ENCODE measurements at places on chromosomes 4 and X.

DNA sequence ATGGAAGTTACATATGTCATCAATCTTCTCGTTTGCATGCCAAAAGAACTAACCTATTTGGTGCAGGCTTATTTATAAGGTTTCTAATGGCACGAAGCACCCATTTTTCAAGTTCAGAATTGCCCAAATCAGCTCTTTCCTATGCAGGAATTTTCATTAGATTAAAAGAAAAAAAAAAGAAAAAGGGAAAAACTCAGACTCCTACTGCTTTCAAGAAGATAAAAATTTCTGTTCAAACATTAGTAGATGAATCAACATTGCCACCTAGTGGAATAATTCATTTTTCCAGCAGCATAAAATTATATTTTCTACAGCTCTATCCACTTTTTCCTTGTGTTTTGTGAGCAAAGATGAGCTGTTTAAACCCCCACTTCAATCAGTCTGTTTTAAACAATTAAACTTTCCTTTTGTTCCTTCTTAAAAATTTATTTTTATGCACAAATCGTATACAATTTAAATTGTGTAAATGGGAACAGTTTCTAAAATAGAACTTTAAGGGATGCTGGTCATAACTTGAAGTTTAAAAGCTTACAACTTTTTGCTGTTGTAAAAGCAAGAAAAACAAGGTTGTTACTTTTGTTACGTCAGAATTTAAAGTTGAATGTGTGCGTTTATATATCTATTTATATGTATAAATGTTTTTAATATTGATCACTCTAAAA lies 309.9 kb downstream of the ARAP2 start:
- peak; percentile 1 for DNase-seq

DNA sequence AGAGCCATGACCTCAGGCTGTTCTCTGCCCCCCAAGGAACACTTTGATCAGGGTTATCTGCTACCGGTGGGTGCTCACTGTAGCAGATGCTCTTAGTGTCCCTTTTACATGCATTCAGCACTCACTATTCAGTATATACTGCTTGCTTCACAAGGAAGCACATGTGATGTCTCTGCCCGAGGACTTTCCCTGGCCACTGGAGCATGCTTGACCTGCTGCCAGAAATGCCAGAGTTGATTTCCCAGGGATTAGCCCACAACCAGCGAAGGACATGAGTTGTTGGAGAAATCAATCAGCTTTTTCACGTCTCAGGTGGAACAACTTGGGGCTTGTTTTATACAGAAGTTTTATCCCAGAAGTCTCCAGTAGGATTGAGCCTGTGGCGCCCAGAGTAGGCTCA lies 51.2 kb upstream of the RPS6KA3 start:
- DNase-seq: no peak

GRCh38 chr4:152073351-152074087 lies 312.7 kb upstream of the GATB start:
- no peak for DNase-seq

GRCh38 chrX:141791856-141792255 lies 46.3 kb upstream of the MAGEC3 start:
- no peak for DNase-seq

DNA sequence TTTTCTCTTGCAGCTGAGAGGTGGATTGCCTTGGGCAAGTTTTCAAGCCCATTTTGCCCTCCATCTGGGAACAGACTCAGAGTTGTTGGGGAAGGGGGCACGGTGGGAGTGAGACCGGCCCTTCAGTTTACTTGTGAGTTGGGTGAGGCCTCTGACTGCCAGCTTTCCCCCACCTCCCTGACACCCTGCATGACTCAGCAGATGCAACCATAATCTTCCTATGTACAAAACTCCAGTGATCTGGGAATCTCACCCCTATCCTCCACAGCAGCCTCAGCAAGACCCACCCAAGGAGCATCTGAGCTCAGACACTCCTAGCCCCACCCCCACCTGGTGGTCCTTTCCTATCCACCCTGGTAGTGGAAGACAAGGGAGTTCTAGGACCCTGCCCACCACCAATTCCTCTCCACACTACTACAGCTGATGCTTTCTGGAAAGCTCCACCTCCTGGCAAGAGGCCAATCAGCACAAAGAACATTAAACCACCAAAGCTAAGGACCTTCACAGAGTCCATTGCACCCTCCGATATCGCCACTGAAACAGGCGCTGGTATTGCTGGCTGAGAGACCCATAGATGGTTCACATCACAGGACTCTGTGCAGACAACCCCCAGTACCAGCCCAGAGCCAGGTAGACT lies 99.4 kb upstream of the STK26 start:
- DNase-seq: no peak

DNA sequence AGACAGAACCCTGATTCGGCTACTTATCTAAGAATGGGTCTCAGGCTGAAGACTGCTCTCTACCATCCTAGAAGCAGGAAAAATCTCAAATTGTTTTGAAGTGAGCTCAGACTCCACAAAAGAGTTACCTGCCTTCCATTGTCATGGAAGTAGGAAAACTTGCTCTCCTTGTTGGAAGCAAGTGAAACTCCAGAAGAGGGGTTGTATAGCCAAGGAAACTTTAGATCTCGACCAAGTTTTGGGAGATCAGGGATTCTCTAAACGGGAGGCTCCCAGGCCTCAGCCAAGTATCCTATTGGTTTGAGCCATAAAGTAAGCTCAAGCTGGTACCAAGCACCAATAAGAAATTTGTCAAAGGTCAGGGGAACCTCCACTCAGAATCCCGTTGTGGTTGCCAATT lies 9.2 kb upstream of the FHDC1 start:
- no peak for DNase-seq

DNA sequence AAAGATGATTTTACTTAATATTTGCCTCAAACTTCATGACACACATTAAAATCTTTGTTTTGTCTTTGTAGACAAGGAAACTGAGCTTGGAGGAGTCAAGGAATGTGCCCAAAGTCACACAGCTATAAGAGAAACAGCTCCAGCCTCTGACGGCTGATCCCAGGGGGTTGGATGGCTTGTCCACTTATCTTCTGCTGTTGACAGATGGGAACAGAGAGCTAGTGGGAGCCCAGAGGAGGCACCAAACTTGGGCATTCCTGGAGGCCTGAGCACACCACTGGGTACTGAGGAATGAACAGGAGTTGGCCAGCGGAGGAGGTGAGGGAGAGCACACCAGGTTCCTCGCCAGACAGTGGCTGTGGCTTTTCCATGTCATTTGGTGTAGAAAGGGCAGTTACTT lies 56.4 kb upstream of the GPR78 start:
- no peak for DNase-seq

GRCh38 chr4:110853242-110853641 lies 230.4 kb upstream of the PITX2 start:
- DNase-seq: no peak

- DNase-seq: peak; percentile 24
These were observed 29.5 kb downstream of the DMP1 start for GRCh38 chr4:87679449-87680169.

DNA sequence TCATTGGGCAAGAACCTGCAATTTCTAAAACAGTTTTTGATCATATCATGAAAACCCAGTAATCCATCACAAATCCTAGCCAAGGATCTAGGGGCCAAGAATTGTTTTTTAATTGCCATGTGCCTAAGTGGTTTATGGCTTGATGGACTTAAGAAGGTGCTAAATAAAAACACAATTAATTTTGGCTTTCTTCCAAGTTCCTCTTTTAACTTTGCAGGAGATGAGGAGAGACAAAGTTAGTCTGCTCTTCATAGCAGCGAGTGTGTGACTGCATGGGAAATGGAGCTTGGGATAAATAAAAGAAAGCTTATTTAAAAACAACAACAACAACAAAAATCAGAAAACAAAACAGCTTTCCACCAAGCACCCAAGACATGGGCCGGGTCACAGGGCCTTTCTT lies 41.4 kb downstream of the ARHGEF9 start:
- no peak for DNase-seq

DNA sequence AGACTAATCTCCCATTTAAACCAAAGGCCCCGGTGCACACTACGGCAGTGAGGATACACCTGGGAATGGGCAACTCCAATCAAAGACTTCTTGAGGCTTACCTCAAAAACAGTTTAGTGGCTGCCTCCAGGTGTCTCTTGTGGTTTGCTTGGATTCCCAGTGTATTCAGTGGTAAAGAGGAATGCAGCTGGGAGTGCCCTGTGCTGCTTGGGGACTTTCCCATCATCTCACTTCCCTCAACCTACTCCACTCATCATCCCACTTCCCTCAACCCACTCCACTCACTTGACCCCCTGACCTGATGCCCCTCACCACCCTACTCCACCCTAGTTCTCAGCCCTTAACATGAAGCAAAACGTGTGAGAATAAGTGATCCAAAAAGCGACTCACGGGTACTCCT lies 177.3 kb upstream of the ETNPPL start:
- peak; percentile 3 for DNase-seq

DNA sequence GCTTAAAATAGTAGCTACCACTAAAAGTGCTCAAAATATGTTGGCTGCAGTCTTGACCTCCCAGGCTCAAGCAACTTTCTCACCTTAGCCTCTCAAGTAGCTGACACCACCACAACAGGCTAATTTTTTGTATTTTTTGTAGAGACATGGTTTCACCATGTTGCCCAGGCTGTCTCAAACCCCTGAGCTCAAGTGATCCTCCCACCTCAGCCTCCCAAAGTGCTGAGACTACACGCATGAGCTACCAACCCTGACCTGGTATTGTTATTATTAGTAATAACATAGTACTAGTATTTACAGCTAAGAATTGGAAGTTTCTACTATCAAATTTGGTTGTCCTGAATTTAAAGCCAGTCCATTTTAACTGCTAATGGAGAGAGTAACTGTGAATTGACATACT lies 18.0 kb downstream of the STAP1 start:
- DNase-seq: no peak

DNA sequence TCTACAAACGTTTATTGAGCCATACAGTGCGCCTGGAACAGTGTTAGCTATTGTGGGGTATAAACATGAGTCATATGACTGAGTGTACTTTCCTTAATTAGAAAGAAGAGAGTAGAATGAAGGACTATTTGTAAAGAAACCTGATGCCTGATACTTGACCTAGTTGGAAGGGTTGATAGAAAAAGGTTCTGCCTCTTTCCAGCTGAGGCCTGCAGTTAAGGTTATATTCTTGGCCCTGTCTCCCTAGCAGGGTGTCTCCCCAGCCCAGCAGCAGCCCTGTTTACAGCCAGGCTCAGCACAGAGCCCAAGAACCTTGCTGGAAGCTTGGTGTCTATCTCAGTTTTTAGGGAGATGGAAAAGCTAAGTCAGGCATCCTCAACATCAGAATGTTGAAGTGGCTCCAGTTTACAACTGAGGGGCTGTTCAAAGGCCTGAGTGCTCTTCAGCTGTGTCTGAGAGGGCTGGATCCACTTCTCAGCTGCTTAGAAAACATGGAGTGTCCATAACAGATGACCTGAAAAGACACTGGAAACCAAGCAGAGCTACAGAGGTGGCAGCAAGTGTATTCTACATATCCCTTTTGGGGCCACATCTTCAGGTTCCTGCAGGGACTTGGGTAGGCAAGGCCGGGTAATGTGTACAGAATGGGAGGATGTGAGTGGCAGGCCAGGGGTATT lies 21.6 kb downstream of the NYX start:
- peak; percentile 8 for DNase-seq

DNA sequence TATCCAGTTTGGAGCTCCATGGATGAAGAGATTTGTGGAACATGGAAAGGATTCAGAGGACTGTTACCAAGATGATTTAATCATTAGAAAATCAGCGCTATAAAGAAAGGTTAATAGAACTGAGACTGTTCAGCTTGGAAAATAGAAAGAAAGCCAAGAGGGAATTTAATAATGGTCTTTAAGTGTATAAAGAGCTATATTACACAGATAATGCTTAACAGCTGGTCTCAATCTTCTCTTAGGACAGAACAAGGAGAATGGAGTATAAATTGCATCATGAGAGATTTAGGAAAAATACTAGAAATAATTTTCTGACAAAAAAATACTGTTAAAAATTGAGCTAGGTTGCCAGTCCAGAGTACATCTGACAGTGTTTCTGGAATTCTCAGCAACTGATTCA lies 91.3 kb upstream of the MAGEC2 start:
- no peak for DNase-seq

DNA sequence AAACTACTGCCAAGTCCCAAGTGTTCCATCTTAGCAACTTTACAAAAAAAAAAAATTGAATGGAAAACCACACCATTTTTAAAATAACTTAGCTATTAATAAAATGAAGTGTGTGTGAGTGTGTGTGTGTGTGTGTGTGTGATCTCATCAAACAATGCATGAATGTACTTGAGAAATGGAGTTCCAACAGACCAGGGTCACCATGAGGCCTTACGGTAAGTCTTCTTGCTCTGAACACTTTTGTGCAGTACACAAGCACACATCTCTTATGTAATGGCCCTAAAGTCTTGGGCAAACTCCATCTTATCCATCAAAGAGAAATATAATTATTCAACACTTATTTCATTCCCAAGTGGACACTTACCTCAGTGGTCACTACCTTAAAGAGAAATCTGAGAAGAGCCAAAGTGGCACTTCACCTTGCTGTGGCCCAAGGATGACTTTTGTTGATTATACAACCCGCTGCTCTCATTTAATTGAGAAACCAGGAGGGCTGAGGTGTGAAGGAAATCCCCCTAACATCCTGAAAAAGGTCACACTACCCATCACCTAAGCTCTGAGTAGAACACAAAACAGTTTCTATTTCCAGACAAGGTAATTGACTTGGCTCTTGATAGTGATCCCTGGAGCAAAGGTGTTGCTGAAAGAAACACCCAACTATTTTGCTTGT lies 96.5 kb upstream of the PRDX4 start:
- DNase-seq: no peak

DNA sequence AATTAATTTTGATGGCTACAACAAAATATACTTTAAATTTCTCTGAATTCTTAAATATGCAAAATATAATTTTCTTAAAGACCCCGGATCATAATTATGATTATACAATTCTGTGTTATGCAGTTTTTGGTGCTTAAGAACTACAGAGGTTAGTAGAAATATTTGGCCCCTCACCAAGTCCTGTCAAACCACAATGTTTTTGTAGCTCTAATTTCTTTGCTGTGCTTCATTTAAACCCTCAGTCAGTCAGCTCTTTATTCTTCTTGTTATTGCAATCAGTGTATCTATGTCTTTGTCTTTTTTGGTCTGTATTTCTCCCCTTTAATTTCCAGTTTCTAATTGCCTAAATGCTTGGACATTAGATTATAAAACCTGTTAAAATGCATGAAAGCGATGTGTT lies 186.1 kb downstream of the CAMK2D start:
- no peak for DNase-seq

DNA sequence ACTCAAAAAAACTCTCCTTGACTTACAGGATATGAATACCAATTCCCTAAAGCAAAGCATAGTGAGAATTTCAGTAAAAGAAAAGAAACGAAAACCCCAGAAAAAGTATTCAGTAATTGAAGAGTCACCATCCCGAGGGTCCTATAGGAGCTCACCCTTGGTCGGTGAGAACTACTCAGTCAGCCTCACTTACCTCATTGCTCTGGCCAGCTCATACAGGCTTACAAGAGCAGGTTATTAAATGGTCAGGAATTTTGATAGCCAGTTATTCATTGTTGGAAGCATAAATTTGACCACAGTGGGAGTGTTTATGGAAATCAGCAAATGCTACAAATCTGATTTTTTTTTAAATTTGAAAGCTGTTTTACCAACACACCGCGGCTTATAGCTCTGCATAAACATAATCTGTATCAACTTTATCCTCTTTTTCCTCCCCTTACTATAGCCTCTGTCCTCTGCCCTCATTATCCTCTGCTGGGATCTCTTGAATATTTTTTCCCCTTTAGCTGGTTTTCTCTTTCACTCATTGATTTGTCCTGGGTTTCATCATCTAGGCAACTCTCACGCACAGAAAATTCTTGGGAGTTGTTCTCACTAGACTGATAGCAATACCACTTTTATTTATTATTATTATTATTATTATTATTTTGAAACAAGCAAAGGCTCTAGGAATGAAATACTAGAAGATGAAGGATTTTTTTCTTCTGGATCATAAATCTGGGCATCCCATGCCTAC lies 11.0 kb upstream of the CXCL2 start:
- DNase-seq: no peak

- DNase-seq: no peak
These were observed 82.5 kb downstream of the GATB start for GRCh38 chr4:151678048-151678872.
